Renal pelvis (tissue), 12 donors: ENCODE measurements at places on chromosomes 11 and 22. TPM values are rescaled to one million over a fixed set of nuclear protein-coding genes. Genes with fewer than 3 reads are reported as not detected.

- DNase-seq, result no peak
Measured at GRCh38 chr11:112968941-112969713, 7.9 kb downstream of the NCAM1 start.

GRCh38 chr11:124096364-124096763 is 18.9 kb upstream of the VWA5A start:
- no peak for DNase-seq

- no peak for DNase-seq
Measured at GRCh38 chr11:107740271-107740670, 28.4 kb upstream of the SLN start.

The OR51G2 gene
- not detected for polyA plus RNA-seq

The PCNX3 gene
- polyA plus RNA-seq, result 39.2 TPM

DNA sequence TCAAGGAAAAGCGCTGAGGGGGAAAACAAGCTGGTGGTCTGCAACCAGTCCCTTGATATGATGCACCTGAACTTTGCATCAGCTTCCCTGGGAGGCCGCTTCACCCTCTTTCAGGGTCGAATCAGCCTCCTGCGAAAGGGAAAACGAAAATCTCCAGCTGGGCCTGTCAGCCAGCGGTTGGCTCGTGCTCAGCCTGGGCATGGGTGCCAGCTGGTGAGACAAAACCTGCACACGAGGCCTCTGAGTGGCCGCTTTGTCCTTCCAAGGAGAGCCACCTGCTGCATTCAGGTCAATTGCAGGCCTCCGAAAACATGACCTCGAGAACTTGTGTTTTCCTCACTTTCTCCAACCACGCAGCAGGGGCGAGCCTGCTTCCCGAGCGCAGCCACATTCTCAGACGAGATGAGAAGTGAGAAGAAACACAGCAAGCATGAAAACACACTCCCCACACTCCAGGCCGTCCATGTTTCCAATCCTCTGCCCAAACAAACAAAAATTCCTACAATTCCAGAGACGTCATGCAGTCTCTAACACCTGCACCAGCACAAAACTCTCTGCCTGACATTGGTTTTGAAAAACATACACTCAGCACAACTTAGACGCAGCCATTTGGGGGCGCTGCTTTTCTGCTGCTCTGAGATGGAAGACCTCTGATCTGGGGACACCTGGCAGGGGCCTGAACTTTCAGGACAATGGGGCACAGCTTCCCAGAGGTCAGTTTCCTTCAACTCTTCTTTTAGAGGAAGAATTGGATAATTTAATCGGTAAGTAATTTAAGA is 77.1 kb downstream of the DHCR7 start:
- DNase-seq, result no peak

DNA sequence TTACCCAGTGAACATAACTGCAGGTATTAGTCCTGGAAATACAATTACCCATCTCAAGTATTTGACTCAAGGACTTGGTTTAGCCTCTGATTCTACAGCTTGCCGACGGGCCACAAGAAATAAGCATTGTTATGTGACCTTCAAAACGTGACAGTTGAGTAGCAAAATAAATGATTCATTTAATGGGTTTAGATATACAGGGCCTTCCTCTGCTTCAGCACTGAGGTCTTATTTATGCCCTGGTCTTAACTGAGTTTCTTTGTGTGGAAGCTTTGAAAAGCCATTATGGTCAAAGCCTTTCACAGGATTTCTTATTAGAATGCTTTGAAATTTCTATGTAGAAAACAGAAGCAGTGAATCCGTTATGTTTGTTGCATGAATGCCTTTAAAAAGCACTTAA is 899.2 kb upstream of the API5 start:
- no peak for DNase-seq
